CD4-positive, alpha-beta T cell treated with Interferon alpha-2 for 1 hour (primary cell): ENCODE measurements at places on chromosomes 2 and 18.
A peak's percentile ranks its signal among the peaks of the same experiment; 100 is the strongest.

DNA sequence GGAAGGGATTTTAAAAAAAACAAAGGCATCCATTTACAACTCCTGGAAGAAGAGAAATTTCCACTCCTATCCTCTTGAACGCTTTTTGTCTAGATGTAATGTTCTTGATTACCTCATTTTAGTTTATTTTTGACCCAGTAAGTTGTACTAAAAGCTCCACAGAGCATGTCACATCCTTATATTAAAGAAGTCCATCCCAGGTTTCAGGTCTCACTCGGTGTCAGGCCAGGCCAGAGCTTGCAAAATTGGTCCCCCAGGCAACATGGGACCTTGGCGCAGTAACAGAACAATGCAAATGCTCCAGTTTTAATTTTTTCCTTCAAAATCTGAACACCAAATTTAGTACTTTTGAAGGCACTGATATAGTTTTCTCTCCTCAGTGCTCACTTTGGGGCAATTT lies 218.4 kb upstream of the REV1 start:
- no peak for DNase-seq

DNA sequence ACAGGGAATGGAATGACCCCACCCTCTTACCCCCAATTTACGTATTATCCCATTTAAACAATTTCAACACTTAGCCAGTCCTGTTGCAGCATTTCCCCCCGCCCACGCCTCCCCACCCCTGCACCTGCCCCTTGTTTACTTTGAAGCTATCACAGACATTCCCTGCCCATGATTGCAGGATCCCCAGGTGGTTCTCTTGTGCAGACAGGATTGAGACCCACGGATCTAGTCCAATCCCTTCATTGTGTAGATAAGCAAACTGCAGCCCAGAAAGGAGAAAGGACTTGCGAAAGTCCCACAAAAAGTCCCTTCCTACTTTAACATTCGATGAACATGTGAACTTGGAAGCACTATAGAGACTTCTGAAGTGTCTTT lies 38.9 kb downstream of the TMEM17 start:
- no peak for DNase-seq

DNA sequence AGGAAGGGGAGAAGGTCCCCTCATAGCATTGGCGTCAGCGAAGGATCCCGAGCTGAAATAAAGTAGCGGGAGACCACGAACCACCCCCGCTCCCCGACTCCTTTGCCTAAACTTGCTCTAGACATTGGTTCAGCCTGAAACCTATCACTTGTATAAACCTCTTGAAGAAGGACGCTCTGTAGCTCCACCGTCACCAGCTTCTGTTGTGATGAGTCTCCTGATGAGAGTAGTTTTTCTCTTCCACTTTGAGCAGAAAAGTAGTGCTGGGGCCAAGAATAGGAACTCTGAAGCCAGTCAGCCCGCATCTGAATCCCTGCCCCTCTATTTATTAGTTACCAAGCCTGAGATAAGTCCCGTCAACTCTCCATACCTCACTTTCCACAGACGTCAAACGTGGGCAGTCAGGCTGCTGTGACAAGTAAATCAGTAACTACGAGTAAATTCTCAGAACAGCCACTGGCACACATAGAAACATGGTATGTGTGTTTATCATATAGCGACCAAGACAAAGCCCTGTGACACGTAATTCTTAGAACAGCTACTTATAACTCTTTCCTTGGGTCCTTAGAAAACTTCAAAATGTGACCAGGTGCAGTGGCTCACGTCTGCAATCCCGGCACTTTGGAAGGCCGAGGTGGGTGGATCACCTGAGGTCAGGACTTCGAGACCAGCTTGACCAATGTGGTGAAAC lies 61.7 kb downstream of the CD226 start:
- peak; percentile 32 for DNase-seq

- no peak for DNase-seq
Observed at GRCh38 chr2:15944325-15945017, 4.1 kb downstream of the MYCN start.

DNA sequence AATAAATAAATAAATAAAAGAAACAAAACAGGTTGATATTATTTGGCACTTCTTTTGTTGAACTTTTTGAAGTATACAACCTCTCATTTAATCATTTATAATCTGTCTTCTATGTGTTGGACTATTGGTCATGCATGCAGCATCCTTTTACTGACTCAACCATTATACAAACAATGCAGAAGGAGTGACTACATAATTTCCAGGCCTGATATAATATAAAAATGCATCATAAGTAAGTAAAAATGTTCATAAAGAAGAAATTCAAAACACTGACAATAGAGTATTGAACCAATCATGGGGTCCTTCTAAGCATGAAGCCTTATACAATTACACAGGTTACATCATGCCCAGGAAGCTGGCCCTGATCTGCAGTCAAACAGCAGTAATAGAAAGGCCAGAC lies 141.5 kb upstream of the FN1 start:
- DNase-seq = no peak
